Ovary (tissue), 10 donors: ENCODE measurements at places on chromosomes 11 and 22.

GRCh38 chr11:93520726-93521509 lies 22.3 kb downstream of the SMCO4 start:
- no peak for DNase-seq

DNA sequence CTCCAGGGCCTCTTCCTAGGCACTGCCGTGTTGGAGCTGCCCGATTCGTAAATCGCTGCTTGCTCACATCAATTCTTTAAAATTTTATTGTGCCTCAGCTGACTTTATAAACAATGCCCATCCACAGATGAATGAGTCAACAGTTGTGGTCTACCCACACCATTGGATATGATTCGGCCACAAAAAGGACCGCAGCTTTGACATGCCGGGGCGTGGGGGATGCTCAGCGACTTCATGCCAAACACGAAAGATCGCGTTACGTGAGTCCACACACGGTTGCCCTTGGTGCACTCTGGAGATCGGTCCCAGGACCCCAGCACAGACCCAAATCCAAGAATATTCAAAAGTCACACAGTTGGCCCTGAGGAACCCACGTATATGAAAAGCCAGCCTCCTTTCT lies 195.7 kb downstream of the CTTN start:
- no peak for DNase-seq

GRCh38 chr22:43144949-43145348 lies 1.8 kb upstream of the MCAT start:
- DNase-seq = no peak

GRCh38 chr11:114122686-114123085 lies 63.2 kb downstream of the ZBTB16 start:
- no peak for DNase-seq

DNA sequence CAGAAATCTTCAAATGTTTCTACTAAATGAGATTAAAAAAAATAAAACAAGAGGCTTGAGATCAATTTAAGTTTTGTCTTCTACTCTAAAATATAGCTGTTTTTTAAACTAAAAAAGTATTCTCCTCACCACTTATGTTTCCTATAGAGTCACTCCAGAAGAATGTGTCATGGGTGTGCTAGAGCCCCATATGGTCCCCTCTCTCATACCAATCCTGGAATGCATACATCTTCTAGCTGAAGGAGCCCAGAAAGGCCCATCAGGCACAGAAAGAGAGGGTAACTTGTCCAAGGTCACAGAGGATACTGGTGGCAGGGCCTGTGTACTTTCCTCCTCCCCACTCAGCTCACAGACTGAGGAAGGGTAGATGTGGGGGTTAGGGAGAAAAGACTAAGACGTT lies 34.4 kb downstream of the RELT start:
- no peak for DNase-seq

- peak; percentile 43 for DNase-seq
Observed at GRCh38 chr11:63478896-63479295, 12.1 kb downstream of the PLAAT5 start.

DNA sequence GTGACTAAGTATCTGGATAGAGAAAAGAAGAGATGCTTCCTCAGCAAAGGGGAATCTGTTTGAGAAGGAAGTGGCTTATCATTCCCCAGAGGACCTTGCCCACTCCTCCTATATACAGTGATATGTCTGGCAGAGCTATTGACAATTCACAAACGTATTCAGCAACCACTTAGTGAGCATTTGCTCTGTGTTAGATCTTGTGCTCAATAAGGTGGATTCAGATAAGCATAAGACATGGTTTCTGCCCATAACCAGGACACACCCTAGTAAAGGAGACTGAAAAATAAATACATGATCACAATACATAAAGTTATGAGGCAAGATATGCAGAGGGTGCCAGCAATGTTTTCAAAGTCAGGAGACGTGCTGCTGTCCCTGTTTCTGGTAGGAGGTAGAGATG lies 1.4 kb downstream of the TMEM9B start:
- no peak for DNase-seq

DNA sequence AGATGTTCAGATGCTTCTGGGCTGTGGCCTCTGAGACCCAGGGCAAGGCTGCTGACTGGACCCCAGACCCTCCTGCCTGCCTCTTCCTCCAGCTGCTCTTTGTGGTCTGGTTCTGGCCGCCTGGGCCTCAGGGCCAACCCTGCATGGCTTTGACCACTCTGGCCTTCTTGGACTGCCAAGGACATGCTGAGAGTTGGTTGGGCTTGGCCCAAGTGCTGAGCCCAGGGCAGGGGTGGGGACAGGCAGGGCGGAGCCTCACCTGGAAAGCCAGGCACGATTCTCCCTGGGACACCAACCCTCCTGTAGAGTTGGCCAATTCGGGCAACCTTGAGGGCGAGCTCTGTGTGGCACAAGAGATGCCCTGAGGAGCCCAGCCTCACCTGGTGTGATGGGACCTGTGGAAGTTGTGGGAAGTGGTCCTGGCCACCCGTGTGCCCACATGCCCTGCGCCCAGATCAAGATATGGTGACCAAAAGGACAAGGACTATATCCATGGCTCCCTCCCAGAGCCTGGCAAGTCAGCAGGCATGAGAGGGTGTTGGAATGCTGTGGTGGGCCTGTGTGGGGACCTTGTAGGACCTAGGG lies 11.6 kb downstream of the TANGO2 start:
- DNase-seq = no peak

- DNase-seq = no peak
Observed at GRCh38 chr22:49900441-49901230, 17.6 kb downstream of the ALG12 start.
